ENCODE measurements at places on chromosomes 6 and 20.
A peak's percentile ranks its signal among the peaks of the same experiment; 100 is the strongest.

- DNase-seq = no peak
Observed at GRCh38 chr6:64122712-64123375, 487.2 kb downstream of the PHF3 start.

- no peak for DNase-seq
Observed at GRCh38 chr6:163739408-163739725, 324.8 kb downstream of the QKI start.

DNA sequence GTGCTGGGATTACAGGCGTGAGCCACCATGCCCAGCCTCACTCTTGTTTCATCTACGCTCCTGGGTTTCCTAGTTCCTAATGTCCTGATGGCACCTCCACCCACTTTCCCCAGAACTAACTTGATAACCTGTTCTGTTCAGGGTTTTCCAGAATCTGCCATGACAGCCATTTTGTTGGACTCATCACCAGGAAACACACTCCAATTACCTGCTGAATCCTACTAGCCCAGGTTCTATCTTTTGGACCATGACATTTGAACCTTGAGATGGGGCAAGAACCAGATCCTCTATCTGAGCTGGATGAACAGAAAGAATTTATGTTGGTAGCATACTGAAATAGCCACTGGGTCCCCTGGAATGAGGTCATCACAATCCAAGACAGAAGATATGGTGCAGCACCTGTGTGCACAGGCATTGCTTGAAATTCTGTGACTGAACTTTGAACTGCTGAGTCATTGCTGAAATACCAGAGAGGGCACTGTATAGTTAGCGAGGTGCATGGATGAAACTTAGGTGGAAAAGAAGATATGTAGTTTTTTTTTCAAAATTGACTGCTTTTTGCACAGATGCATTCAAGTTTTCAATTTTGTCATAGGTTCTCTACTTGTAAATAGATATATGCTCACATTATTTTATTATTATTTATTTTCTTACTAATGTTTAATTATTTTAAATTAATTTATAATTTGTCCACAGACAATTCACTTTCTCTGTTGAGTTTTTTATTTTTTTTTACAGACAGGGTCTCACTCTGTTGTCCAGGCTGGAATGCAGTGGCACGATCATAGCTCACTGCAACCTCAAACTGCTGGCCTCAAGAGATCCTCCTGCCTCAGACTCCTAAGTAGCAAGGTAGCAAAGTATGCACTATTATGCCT is 42.8 kb upstream of the TASP1 start:
- no peak for DNase-seq

GRCh38 chr6:11636121-11636520 is 98.6 kb downstream of the TMEM170B start:
- DNase-seq = no peak

GRCh38 chr6:108782179-108783041 is 65.8 kb upstream of the ARMC2 start:
- DNase-seq = peak; percentile 78
